ENCODE measurements at places on chromosomes 1 and 21.

DNA sequence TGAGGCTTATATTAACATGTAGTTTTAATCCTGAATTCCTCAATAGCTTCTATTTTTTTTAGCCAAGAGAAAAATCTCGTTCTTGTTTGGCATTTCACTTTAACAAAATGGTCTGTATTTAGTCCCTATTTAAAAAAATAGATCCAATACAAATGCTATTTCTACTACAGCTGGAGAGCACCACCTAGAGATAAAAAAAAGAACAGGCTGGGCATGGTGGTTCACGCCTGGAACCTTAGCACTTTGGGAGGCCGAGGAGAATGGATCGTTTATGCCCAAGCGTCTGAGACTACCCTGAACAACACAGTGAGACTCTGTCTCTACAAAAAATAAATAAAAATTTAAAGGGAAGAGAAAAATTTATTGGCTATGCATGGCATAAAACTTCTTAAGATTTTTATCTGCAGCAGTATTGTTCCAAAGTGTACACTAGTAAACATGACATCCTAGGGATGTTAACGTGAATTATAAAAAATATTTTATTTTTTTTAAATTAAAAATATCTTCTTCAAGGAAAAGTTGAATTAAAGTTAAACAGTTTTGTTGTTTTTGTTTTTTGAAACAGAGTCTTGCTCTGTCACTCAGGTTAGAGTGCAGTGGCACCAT is 4.4 kb downstream of the ST7L start:
- DNase-seq: peak; percentile 48

- no peak for DNase-seq
Observed at GRCh38 chr1:76872944-76873343, 5.7 kb downstream of the ST6GALNAC5 start.

DNA sequence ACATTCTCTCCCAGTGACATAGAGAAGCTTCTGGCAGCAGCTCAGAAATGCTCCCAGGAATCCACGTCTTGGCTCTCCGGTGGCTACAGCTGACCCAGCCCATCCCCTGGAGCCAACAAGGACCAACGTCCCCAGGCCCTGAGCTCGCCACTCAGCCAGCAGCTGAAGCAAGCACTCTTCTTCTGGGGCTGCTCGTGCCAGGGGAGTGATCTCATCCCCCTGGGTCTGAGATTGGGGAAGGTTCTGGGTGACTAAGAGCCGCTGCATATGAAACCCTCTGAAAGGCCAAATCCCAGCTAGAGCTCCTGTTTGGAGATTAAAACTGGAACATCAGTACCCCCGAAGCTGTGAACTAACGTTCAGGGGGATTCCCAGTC is 487.9 kb downstream of the NPHP4 start:
- no peak for DNase-seq

DNA sequence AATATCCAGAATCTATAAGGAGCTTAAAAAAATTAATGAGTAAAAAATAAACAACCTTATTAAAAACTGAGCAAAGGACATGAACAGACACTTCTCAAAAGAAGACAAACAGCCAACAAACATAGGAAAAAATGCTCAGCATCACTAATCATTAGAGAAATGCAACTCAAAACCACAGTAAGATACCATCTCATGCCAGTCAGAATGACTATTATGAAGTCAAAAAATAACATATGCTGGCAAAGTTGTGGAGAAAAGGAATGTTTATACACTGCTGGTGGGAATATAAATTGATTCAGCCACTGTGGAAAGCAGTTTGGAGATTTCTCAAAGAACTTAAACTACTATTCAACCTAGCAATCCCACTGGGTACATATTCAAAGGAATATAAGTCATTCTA is 25.3 kb downstream of the PIGK start:
- no peak for DNase-seq

- DNase-seq: no peak
Observed at GRCh38 chr1:66562561-66562960, 28.6 kb downstream of the SGIP1 start.

GRCh38 chr1:12634696-12635202 is 9.1 kb upstream of the AADACL4 start:
- no peak for DNase-seq

DNA sequence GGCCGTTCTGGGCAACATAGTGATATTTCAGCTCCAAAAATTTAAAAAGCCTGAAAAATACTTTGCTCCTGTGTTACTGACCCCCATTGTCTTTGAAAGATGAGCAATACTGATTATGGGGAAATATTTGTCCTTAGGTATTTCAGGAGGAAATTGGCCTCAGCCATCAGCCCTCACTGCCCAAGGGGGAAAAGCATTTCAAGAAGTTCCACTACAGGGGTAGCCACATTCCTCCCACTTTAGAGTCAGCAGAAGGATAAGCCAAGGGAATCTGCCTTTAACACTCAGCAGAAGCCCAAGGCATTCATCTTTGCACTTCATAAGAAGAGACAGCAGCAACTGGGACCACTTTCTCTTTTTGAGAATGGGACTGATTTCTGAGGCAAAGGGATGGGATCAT is 40.5 kb upstream of the ZNF326 start:
- DNase-seq: no peak

- no peak for DNase-seq
Observed at GRCh38 chr1:100358210-100358609, 5.9 kb downstream of the CDC14A start.

GRCh38 chr1:217373761-217374701 is 256.9 kb downstream of the GPATCH2 start:
- no peak for DNase-seq

- DNase-seq: no peak
Observed at GRCh38 chr1:33515112-33515511, 42.7 kb downstream of the ZSCAN20 start.

DNA sequence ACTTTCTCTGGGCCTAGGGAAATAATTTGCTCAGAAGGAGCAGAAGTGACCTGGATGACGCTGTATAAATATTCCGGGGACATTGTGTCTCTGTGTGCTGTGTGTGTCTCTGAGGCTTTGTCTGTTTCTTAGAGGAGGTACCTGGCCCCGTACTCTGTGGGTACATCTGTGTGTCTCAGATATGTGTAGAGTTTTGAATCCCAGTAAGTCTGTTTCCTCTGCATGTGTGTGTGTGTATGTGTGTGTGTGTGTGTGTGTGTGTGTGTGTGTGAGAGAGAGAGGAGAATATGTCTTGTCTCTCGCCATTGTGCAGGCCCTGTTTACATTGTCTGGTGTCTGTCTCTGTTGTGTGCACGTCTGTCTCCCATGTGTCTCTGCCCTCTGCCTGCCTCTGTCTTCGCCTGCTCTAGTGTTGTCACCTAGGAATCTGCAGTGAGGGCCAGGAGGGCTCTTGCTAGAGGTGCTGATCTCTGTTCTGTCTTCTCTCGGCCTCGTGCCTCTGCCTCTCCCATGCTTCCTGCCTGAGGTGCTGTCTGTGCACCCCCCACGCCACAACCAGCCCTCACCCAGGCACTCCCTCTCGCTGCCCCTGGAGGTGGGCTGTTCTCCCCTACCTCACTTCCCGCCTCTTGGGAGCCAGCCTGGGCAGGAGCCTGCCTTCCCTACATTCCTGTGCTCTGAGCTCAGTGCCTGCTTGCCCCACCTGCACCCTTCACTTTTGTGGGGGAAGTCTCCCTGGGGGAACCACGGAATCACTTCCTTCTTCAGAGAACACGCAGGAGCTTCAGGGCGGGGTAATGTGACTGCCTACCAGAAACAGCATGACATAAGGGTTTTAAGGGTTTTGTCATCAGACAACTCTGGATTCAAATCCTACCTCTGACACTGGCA is 5.9 kb downstream of the MAP7D1 start:
- no peak for DNase-seq

DNA sequence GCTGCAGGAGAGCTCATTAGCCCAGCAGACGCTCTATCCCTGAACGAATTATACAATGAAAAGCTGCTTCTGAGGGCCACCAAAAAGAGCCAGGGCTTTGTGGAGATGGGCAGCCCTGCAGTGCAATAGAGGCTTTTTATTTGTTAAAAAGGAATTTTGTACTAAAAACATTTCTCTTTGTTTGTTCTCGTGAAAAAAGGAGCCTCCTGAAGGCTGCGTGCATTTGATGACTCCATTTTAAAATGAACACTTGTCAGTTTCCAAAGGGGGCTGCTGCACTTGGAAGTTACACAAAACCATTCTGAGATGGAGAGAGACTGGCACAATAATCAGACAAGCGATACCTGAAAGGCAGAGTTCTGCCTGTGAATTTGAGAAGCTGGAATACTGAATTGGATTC is 202.8 kb downstream of the NTNG1 start:
- no peak for DNase-seq

DNA sequence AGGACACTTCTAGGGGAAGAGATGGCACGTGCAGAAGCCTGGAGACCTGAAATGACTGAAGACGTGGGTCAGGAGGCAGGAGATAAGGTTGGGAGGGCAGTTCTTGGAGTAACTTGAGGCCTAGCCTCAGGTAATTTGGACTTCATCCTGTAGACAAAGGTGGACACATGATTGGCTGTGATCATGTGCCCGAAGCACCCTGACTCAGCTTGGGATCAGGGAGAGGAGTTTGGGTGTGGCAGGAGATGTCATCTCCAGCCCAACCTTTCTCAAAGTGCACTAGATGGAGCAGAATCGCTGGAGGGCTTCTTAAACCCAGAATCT is 1.5 kb downstream of the SLC66A1 start:
- DNase-seq: no peak

- DNase-seq: no peak
Observed at GRCh38 chr1:61620536-61620935, 104.4 kb downstream of the TM2D1 start.

- no peak for DNase-seq
Observed at GRCh38 chr1:234994436-234995295, 134.0 kb downstream of the TOMM20 start.

- no peak for DNase-seq
Observed at GRCh38 chr1:57376041-57376440, 47.8 kb downstream of the DAB1 start.

GRCh38 chr1:199362996-199363395 is 664.5 kb upstream of the NR5A2 start:
- DNase-seq: no peak

DNA sequence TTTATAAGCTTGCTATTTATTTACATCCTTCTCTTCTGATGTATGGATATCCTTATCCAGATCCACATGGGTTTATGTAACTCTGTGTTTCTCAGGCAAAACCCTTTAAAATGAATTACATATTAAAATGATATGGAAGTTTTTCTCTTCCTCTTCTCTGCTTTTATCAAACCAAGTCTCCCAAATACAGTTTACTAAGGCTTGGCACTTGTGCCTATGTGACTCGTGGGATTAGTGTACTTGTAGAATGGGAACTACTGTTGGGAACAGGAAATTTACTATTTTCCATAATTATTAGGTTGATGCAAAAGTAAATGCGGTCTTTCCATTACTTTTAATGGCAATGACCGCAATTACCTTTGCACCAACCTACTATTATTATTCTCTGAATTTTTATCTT is 14.8 kb downstream of the SIM2 start:
- no peak for DNase-seq

- peak; percentile 47 for DNase-seq
Observed at GRCh38 chr1:78520216-78520615, 29.4 kb downstream of the PTGFR start.

DNA sequence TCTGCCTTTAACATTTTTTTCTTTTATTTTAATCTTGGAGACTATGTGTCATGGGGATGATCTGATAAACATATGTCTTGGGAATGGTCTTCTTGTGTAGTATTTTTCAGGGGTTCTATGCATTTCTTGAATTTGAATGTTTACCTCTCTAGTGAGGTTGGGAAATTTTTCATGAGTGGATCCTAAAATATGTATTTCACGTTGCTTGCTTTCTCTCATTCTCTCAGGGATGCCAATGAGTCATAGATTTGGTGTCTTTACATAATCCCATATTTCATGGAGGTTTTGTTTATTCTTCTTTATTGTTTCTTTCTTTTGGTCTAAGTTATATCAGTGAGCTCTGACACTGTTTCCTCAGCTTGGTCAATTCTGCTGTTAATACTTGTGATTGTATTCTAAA is 1237.2 kb downstream of the PLA2G4A start:
- no peak for DNase-seq

- DNase-seq: no peak
Observed at GRCh38 chr21:44596068-44596725, 3.9 kb upstream of the KRTAP10-6 start.

- no peak for DNase-seq
Observed at GRCh38 chr1:24101796-24102586, 9.9 kb downstream of the MYOM3 start.

Data from astrocyte of the cerebellum (primary cell).